ENCODE measurements at places on chromosomes 12 and 14.

DNA sequence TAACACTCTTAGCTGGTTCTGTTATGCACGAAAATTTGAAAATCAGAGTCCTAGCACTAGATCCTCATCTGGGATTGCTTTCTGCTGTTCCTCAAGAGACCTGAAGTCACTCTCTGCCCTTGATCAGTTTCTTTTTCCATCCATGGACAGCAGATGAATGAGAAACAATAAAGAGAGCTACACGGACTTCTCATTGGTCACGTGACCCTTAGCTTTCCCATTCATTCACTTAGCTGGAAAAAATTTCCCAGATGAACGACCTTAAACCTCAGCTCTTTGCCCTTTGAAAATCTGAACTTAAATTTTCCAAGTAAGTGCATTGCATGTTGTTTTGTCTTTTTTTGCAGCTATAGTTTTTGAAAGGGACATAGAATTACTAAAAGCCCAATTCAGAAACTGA, 27.2 kb upstream of the RGS6 start:
- H3K4me3 ChIP-seq = no peak overlapping the region
- no peaks in the 10 kb centered on the region for H3K36me3 ChIP-seq
- DNase-seq = no peak
- H3K27me3 ChIP-seq = peaks cover 19% of the 10 kb centered on the region
- H3K27ac ChIP-seq = no peak overlapping the region

GRCh38 chr14:28121512-28122297, 644.9 kb upstream of the FOXG1 start:
- no peak for DNase-seq
- H3K4me3 ChIP-seq = no peak overlapping the region
- H3K36me3 ChIP-seq = no peaks in the 10 kb centered on the region
- H3K27me3 ChIP-seq = no peaks in the 10 kb centered on the region

GRCh38 chr12:100127766-100128511, 14.7 kb downstream of the BLTP3B start:
- H3K27me3 ChIP-seq = no peaks in the 10 kb centered on the region
- no peak overlapping the region for H3K4me3 ChIP-seq
- no peaks in the 10 kb centered on the region for H3K36me3 ChIP-seq
- no peak for DNase-seq
- H3K27ac ChIP-seq = no peak overlapping the region

DNA sequence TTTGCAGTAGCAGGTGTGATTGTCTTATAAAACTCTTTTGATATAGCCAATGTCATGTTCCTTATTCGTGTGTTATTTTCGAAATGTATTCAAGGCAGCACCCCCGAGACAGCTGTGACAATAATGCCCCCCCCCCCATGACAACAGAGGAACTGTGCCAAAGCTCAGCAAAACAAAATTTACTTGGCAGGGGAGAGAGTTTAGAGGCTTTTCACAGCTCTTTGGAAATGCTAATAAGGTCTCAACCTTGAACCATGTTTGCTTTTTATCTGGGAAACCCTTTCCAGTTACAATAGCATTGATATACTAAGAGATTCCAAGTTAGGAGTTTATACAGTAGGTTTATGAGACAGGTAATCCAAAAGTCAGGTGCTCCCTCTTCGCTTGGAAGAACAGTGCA, 56.4 kb upstream of the USP44 start:
- no peaks in the 10 kb centered on the region for H3K36me3 ChIP-seq
- H3K4me1 ChIP-seq = no peaks in the 10 kb centered on the region
- H3K27ac ChIP-seq = no peak overlapping the region
- DNase-seq = no peak
- H3K4me3 ChIP-seq = no peak overlapping the region

GRCh38 chr14:78758333-78758732, 588.2 kb downstream of the NRXN3 start:
- no peaks in the 10 kb centered on the region for H3K27me3 ChIP-seq
- no peaks in the 10 kb centered on the region for H3K4me1 ChIP-seq
- H3K27ac ChIP-seq = no peak overlapping the region
- DNase-seq = no peak

DNA sequence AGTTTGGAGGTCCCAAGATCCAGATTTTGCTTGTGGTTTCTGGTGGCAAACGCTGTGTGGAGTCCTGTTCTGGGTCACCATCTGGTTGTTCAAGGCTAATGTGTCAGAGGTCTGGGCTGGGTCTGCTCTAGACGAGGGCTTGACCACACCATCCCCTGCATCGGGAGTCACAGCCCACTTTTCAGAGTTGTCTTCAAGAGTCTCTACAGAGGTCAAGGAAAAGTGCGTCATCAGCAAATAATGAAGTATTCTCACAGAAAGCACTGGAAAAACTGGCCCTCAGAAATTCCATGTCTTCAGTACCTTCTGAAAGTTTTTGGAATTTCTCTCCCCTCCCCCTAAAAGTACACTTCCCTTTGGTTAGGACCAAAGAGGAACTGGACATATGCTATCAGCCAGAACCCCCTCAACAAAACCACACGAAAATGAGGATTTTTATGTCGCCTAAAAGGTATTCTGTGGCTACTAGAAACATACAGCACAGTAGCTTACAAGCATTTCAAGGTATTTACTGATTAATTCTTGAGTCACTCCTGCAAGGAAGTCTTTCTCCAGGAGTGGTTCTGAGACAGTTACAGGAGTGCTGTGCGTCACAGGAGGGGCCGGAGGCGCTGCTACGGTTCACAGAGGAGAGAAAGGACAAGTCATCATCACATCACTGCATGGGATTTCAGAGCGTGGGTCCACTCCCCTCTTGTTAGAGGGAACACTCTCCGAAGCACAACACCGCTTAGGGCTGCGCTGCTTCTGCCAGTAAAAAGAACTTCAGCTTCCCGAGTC, 35.4 kb downstream of the RAD52 start:
- H3K4me3 ChIP-seq = no peak overlapping the region
- H3K36me3 ChIP-seq = peaks cover 85% of the 10 kb centered on the region
- no peaks in the 10 kb centered on the region for H3K27me3 ChIP-seq

DNA sequence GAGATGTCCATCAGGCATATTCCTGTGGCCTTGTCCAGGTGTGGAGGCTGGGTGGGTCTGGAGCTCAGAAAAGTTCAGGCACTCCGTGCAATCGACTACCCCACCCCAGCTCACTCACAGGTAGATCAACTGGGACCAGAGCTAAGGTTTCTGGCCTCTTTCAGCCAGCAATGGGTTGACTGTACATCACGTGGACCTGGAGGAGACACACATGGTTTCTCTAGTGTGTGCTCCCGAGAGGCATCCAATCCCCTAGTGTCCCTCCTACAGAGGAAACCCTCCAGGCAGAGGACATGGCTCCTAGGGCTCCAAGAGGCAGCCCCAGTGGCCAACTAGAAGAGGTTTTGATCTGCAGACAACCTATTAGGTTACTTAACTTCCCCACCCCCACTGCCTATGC, 119.5 kb upstream of the RGS6 start:
- H3K4me1 ChIP-seq = no peaks in the 10 kb centered on the region
- H3K27ac ChIP-seq = no peak overlapping the region
- no peak overlapping the region for H3K4me3 ChIP-seq

- H3K27ac ChIP-seq = no peak overlapping the region
- no peaks in the 10 kb centered on the region for H3K4me1 ChIP-seq
- peaks cover 11% of the 10 kb centered on the region for H3K36me3 ChIP-seq
- H3K27me3 ChIP-seq = no peaks in the 10 kb centered on the region
- no peak for DNase-seq
These were observed 7.9 kb upstream of the MAPK1IP1L start for GRCh38 chr14:55043528-55043927.

- no peaks in the 10 kb centered on the region for H3K36me3 ChIP-seq
- DNase-seq = no peak
- no peaks in the 10 kb centered on the region for H3K27me3 ChIP-seq
- no peak overlapping the region for H3K27ac ChIP-seq
- H3K4me3 ChIP-seq = no peak overlapping the region
These were observed 164.4 kb downstream of the CAND1 start for GRCh38 chr12:67433385-67434175.

GRCh38 chr14:80315681-80316080, 104.4 kb upstream of the DIO2 start:
- no peaks in the 10 kb centered on the region for H3K36me3 ChIP-seq
- H3K27me3 ChIP-seq = no peaks in the 10 kb centered on the region
- DNase-seq = no peak
- no peak overlapping the region for H3K27ac ChIP-seq
- no peak overlapping the region for H3K4me3 ChIP-seq

DNA sequence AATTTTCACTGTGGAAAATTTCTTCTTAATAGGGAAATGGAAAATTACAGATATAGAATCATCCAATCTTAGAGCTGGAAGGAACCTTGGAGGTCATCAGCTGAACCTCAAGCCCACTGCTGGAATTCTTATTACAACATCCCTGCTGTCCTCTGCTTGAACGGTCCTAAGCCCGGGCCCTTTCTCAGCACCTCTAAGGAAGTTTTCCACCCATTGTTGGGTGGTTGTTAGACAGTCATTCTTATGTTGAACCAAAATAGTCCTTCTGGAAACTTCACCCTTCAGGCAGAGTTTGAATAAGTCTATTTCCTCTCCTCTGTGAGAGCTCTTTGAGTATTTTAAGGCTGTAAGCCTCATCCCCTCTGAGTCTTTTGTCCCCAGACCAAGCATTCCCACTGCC, 70.7 kb downstream of the ZFP36L1 start:
- no peaks in the 10 kb centered on the region for H3K36me3 ChIP-seq
- DNase-seq = no peak
- H3K4me3 ChIP-seq = no peak overlapping the region

Measured in CD4-positive, CD25-positive, alpha-beta regulatory T cell (primary cell).